ENCODE measurements at places on chromosomes 11 and 22. TPM values are rescaled to one million over a fixed set of nuclear protein-coding genes. Genes with fewer than 3 reads are reported as not detected.

GRCh38 chr11:69948256-69949141 is 129.3 kb upstream of the FGF3 start:
- no peak for DNase-seq

DNA sequence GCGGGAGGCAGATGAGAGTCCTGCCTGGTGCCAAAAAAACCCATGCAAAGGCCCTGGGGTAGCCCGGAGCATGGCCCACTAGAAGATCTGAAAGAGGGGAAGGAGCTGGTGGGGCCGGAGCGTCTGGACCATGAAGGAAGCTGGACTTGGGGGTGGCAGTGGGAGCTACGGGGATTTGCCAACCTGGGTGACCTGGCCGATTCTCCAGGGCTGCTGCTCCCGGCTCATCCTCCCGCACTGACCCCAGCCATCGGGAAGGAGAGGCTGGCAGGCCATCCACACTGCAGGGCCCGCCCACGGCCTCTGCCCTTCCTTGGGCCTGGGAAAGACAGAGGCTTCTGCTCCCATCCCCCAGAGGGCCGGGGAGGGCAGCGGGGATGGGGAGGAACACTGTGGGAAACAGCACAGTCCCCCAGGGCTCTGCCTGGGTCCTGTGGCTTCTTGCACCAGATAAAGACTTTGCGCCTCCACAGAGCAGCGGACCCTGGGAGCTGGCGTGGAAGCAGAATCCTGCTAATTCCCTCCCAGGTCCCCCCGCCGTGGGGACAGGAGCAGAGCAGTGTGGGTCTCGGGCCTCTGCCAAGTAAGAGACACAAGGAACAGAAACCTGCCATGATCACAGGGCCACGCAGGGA is 87.1 kb upstream of the LINC01488 start:
- no peak for DNase-seq

Gene OVCH2
- total RNA-seq, result not detected

GRCh38 chr11:118857385-118857784 is 26.3 kb upstream of the CXCR5 start:
- no peak for DNase-seq

- DNase-seq, result no peak
These were observed 52.8 kb downstream of the BCR start for GRCh38 chr22:23233084-23233531.

Gene KLHL22
- 19.2 TPM for total RNA-seq

- DNase-seq, result no peak
These were observed 36.4 kb downstream of the RAB30 start for GRCh38 chr11:83035070-83035854.

DNA sequence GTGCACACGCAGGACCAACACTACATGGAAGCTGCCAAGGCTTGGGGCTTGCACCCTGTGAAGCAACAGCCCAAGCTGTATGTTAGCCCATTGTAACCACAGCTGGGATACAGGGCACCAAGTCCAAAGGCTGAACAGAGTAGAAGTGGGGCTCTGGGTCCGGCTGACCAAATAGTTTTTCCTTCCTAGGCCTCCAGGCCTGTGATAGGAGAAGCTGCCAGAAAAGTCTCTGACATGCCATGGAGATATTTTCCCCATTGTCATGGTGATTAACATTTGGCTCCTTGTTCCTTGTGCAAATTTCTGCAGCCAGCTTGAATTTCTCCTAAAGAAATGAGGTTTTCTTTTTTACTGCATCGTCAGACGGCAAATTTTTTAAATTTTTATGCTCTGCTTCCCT is 941.2 kb downstream of the FAM181B start:
- no peak for DNase-seq

Gene FGF3
- not detected for total RNA-seq

Gene VSTM5
- 0.25 TPM for total RNA-seq

DNA sequence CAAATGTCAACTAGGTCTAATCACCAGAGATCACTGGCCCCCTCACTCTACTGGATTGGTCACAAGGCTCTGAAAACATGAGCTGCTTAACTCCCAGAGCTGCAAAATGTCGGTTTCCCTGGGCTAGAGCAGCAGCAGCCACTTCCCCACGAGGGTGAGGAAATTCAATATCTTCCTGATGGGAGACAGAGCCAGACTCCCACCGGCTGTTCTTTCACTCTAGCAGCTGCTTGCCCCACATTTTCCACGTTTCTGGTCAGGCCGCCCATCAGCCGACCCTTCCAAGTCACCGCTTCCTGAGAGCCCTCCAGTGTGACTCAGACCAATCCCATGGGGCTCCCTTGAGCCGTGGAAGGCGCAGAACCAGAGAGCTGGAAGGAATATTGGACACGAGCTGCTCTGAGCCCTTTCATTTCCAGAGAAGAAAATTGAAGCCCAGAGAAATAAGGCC is 227.0 kb downstream of the ADAMTS15 start:
- DNase-seq, result peak; percentile 32

GRCh38 chr11:93537767-93538261 is 5.4 kb downstream of the SMCO4 start:
- DNase-seq, result no peak

GRCh38 chr11:96817482-96818399 is 427.9 kb downstream of the JRKL start:
- peak; percentile 43 for DNase-seq

- peak; percentile 60 for DNase-seq
These were observed 999 bp downstream of the TSKU start for GRCh38 chr11:76783896-76784813.

- no peak for DNase-seq
These were observed 264.0 kb upstream of the CCDC90B start for GRCh38 chr11:83549984-83550667.

Gene ART1
- total RNA-seq, result not detected

- DNase-seq, result no peak
These were observed 435.4 kb downstream of the BRD1 start for GRCh38 chr22:49392247-49392646.

- no peak for DNase-seq
These were observed 97.5 kb upstream of the CD82 start for GRCh38 chr11:44467931-44468330.

- no peak for DNase-seq
These were observed 104.0 kb downstream of the MSANTD4 start for GRCh38 chr11:105918039-105918438.

- DNase-seq, result no peak
These were observed 16.3 kb upstream of the RASL10A start for GRCh38 chr22:29331658-29332300.

GRCh38 chr11:5694642-5695041 is 5.1 kb downstream of the TRIM22 start:
- DNase-seq, result no peak

Gene SUSD2
- total RNA-seq, result 0.24 TPM

Gene HBG1
- not detected for total RNA-seq

GRCh38 chr11:68038226-68038717 is 553 bp upstream of the TCIRG1 start:
- no peak for DNase-seq

DNA sequence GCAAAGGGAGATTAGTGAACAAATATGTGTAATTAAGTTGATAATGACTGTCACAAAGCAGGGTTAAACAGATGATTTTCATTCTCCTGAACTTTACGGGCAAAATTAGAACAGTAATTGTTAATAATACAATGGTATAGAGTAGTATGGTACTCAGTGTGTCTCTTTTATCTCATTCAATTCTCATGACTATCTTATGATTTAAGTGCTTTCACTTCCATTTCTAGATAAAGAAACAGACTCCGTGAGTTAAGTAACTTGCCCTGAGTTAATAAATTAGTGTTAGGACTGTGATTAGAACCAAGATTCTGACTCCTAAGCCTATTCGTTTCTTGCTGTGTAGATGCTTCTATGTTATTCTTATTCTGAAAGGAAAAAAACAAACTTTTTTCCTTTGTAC is 22.0 kb downstream of the PIH1D2 start:
- no peak for DNase-seq

GRCh38 chr11:61814958-61815789 is 1.6 kb downstream of the FADS1 start:
- DNase-seq, result peak; percentile 94

Gene VSIG10L2
- not detected for total RNA-seq

- no peak for DNase-seq
These were observed 158.6 kb downstream of the FCHSD2 start for GRCh38 chr11:72983560-72983959.

Gene ANO9
- total RNA-seq, result not detected

Gene ALX4
- total RNA-seq, result 0.07 TPM

Gene TMEM151A
- not detected for total RNA-seq

DNA sequence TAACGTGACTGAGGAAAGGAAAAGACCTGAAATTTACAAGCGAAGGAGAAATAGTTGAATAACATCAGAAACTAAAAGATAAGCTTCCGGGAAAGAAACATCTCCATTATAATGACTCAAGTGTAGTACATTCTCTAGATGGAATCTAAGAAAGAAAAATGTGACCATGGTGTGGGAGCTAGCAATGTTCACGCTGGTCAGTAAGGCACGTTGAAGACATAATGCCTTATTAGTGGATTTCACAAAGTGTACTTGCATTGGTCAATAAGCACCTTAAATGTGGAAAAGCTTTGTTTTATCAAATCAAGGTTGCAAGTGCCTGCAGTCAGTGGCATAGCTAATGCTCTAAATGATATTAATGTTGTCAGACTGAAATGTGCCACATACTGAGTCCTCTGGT is 2.8 kb upstream of the LARGE1 start:
- peak; percentile 17 for DNase-seq

DNA sequence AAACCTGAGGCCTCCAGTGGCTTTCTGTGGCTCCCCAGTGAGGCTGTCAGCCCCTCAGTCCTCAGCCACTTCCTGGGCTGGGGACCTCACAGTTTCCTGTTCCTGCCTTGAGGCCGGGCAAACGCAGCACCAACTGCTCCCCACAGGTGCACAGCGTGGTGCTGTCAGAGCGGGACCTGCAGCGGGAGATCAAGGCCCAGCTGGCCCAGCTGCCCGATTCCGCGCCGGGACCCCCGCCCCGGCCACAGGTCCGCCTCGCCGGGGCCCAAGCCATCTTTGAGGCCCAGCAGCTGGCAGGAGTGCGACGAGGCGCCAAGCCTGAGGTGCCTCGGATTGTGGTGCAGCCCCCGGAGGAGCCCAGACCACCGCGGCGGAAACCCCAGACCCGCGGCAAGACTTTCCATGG is 5.4 kb downstream of the TBC1D10C start:
- no peak for DNase-seq

DNA sequence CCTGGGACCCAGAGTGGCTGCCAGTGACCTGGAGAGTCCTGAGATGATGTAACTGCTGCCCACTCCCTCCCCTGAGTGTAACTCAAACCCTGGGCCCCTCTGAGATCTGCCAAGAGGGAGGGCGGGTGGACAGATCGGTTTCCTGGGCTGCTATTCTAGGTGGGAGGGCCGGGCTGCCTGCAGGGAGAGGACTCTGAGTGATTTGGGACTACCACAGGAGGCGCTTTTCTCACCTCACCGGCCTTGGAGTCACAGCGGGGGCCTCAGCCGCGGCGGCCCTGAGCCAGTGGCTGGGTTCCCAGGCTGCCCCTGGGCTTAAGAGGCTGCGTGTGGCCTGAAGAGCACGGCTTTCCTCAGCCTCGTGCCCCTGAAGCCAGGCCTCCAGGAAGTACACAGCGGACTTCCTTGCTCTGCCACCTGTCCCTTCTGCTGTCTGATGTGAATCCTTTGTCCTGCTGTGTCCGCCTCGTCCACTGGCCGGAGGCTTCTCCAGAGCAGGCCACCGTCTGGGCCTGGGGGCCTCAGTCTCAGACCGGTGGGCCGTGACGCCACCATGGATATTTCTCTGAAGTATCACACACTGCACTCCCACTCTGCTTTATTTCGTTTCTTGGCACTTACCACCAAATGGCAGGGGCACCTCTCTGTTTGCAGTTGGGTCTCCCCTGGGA is 11.5 kb downstream of the RELT start:
- DNase-seq, result no peak

Gene CD59
- total RNA-seq, result 1,095 TPM

DNA sequence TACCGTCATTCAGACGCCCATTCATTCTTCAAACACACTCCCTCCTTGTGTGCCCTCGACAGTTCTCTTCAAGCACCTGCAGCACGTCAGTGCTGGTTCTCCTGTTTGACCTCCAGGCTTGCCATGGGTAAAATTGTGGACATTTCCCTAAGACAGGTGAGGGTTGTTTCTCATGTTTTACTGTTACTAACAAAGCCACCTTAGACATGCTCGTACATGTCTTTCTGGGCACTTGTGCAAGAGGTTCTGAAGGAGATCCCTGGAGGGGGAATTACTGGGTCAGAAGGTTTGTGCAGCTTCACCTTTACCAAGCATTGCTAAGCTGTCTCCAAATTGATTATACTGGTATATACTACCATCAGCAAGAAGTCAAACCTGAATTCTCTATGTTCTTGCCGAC is 189.7 kb upstream of the TMEM45B start:
- DNase-seq, result no peak

DNA sequence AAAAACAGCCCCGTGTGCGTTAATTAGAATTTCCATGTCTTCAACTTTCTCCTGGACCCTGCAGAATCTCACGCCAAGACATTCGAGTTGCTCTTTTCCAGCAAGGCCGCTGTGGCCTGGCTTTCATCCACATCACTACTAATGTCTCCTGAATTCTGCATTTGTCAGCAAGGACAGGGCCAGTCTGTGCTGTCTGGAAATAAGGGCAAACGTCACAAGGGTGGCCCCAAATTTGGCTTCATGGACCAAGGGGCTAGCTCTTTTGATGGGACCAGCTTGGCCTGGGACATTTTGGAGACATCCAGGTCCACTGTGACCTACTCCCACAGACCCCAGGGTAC is 33.4 kb downstream of the KCNQ1OT1 start:
- DNase-seq, result no peak

GRCh38 chr11:71429701-71430100 is 18.5 kb downstream of the DHCR7 start:
- no peak for DNase-seq

Gene PUS3
- 10.0 TPM for total RNA-seq

- DNase-seq, result no peak
These were observed 185.8 kb upstream of the C11orf87 start for GRCh38 chr11:109236188-109236587.

DNA sequence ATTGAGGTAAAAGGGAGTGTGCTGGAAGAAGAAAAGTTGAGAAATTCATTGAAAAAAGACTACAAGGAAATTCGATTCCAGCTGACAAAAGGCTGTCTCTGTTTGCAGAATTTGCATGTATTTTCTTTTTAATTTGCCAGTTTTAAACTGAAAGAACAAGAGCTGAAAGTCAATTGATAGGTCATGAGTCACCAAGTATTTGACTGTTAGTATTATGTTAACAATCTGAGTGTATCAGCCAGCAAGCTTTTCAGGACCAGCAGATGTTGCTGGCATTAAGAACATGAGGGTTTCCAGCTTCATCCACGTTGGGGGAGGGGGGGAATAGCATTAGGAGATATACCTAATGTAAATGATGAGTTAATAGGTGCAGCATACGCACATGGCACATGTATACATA is 726.7 kb downstream of the METTL15 start:
- peak; percentile 75 for DNase-seq

Measured in HFFc6 (cell line).